ENCODE measurements at places on chromosomes 2 and 18. TPM values are rescaled to one million over a fixed set of nuclear protein-coding genes. Genes with fewer than 3 reads are reported as not detected.

ASPRV1 gene
- 8.1 TPM for total RNA-seq

GRCh38 chr2:152200101-152200500 lies 24.5 kb upstream of the STAM2 start:
- H3K36me3 ChIP-seq, result no peaks in the 10 kb centered on the region
- no peak overlapping the region for H3K27ac ChIP-seq
- no peak for DNase-seq
- H3K4me1 ChIP-seq, result no peaks in the 10 kb centered on the region

GRCh38 chr2:19538411-19538963 lies 180.1 kb upstream of the OSR1 start:
- no peak overlapping the region for H3K27ac ChIP-seq
- H3K36me3 ChIP-seq, result no peaks in the 10 kb centered on the region
- no peak overlapping the region for H3K4me3 ChIP-seq
- no peaks in the 10 kb centered on the region for H3K4me1 ChIP-seq
- DNase-seq, result peak; percentile 30
- H3K27me3 ChIP-seq, result no peaks in the 10 kb centered on the region

DNA sequence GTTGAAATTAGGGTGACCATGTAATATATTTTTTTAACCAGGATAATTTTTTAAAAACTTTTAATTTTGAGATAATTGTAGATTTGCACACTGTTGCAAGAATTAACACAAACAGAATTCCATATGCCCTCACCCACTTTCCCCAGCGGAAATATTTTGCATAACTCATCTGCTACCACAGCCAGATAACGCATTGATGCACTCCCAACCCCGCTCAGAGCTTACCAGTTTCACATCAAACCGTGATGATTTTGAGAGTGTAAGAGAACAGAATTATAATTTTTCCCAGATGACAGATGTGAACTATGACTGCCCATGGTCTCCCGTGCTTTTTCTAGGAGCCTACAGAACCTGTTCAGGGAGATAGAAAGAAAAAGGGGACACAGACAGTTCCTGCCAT lies 35.2 kb upstream of the LDLRAD4 start:
- H3K27me3 ChIP-seq, result no peaks in the 10 kb centered on the region
- no peak for DNase-seq
- no peak overlapping the region for H3K4me3 ChIP-seq

DNA sequence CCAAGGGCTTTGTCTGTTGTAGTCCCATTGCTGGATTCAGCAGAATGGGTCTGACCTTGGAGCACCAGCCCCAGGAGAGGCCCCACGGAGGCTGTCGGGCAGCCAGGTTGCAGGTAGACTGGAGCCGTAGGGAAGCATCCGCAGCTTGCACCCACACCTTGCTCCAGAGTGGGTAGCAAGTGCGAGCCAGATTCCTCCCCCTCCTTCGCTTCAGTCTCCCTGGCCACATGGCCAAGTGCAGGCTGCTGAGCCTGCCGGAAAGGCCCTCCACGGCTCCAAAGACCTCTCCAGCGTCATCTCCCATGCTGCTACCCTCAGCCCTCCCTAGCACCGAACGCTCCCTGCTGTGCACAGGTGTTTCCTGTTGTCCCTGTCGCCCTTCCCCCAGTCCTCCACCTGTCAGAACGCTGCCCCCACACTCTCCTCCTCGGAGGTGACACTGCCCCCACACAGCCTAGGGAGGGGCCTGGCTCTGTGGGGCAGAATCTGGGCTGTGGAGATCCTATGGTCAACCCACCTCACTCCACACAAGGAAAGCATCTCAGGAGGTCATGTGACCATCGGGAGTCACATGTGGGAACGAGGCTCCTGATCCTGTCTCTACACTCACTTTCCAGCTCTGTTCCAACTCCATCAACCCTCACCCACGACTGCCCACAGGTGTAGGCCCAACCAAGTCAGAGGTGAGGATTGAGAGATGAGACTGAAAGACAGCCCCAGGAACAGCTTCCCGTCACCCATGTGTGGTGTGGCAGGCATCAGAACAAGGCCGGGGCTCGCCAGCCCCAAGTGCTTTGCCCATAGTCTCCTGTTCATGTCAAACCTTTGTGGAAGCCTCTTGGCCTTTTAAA lies 8.3 kb downstream of the KCNF1 start:
- no peak overlapping the region for H3K27ac ChIP-seq
- DNase-seq, result no peak
- no peak overlapping the region for H3K4me3 ChIP-seq
- H3K4me1 ChIP-seq, result no peaks in the 10 kb centered on the region

Data from uterus (tissue), 4 donors.